Astrocyte (in vitro differentiated cells and primary cell): ENCODE measurements at places on chromosomes 3 and 15. TPM values are rescaled to one million over a fixed set of nuclear protein-coding genes. Genes with fewer than 3 reads are reported as not detected.

- DNase-seq, result peak; percentile 41
Measured at GRCh38 chr3:79729096-79729495, 38.7 kb downstream of the ROBO1 start.

- peak; percentile 43 for DNase-seq
Measured at GRCh38 chr15:37931868-37932267, 2.6 kb upstream of the TMCO5A start.

DNA sequence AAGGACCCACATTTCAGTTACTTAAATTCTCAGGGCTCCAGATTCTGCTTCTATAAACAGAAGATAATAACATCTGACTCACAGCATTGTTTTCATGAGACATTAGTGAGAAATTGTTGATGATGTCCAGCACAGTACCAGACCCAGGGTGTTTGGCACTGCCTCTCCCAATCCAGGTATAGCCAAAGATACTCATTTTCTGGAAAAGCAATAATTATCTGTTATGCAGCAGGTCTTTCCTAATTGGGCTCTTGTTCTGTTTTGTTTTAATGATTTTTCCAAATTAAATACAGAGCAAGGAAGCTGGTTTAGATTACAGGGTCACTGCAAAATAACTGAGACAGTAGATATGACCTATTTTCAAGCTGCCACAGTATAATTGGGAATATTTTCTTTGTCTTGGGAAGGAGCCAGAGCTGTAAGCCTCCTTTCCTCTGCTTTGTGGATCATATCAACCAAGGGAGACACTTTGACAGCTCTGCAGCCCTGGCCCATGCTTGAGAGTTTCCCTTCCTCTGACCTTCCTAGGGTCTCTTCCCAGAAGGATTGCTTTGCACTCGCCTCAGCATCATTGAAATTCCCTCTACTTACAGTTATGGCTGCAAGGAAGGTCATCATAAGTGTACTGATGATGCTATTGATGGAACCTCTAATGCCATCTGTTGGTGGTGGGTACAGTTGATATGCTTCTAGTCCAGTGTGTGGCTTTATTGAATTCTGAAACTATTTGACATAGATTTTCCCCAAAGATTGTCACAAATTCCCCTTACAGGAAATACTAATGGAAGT, 522.4 kb upstream of the ADAMTS9 start:
- DNase-seq, result no peak

GRCh38 chr3:172036541-172037215, 2.7 kb upstream of the FNDC3B start:
- DNase-seq, result no peak

Gene SMAD6
- total RNA-seq, result 2.7 and 4.0 TPM in 2 replicates

DNA sequence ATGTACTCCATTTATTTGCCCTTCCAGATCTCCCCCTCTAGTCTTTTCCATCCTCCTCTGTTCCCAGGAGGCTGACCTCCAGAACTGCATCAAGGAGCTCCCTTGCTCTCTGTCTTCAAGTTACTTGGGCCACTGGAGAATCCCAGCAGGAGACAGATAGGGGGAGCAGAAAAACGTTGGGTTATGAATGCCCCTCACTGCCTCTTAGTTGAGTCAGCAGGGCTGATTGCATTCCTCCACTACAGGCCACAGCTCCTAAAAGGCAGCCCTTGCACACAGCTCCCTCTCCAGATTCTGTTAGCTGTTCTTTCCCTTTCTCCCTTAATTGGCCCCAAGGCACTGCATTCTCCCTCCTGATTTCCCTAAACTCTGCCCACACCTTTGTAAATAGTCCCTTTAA, 12.4 kb upstream of the CEP152 start:
- peak; percentile 41 for DNase-seq

DNA sequence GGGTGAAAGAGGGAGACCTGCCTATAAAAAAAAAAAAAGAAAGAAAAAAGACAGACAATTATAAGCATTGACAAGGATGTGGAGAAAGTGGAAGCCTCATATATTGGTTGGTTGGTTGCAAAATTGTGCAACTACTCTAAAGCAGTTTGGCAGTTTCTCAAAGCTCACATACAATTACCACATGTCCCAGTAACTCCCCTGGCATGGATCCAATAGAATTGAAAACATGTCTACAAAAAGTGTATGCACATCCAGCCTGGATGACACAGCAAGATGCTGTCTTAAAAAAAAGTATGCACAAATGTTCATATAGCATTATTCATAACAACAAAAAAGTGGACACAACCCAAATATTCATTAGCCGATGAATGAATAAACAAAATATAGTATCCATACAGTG, 19.5 kb downstream of the SETMAR start:
- DNase-seq, result peak; percentile 19

DNA sequence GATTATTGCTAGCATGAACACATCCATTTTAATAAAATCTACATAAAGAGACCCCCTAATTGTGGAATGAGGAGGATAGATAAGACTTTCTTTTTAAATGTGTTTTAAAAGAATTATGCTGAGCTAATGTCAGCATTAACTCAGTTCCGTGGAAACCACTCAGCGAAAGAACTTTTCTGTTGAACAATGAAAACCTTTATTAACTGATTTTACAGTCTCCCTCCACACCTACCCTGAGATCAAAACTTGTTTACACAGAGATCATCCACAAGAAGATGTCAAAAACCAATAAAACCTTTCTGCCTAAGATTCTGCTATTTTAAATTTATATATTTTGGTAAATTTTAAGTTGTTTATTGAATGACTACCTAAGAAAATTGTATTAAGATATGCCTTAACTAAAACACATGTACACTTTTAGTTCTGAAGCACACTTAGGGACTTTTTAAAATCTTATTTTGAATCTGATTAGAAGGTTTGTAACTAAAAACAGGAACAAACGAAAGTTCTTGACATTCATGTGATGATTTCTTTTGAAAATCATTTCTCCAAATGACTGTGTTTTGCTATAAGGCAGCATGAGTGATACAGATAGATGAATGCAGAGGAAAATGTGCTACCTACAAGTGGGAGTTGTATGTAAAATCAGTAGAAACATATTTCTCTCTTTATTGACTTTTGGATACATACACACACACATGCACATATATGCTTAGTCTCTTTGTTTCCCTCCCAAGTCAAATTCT, 369.0 kb downstream of the UNC13C start:
- no peak for DNase-seq

DNA sequence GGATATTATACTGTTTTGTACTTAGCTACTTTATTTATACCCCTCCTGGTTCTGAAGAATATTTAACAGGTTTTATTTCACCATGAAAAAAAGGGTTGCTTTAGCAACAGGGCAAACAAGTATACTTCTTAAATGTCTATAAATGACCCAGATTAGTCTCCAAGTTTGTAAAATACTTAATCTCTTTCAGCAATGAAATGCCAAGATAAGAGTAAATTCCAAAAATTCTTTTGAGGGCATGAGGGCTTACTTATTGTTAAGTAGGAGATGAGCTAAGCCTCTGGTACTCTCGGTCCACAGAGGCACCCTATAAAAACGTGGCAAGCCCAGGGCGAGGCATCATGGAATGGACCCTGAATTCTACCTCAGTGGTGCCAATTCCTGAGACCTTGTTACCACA, 264.8 kb upstream of the NSMCE3 start:
- DNase-seq, result peak; percentile 10

Gene AP3B2
- 7.2 and 11.5 TPM in 2 replicates for total RNA-seq

Gene MKRN2OS
- total RNA-seq, result 0.25 TPM in 1 of 2 replicates, not detected in the other

DNA sequence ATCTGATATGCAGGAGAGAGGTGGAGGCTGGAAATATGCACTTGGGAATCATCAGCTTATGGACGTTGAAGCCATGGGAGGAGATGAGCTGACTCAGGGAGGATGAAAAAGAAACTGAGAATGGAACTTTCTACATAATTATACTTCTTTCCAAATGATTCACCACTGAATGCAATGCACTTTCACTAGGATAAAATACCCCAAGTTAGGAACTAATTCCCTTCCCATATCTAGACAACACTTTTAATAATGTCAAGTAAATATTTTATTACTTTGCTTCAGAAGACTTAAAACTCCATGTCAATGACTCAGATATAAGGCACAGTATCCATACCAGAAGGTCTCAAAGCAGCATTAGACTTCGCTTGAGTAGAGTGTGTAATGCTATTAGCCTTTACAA, 24.2 kb downstream of the NPTN start:
- DNase-seq, result peak; percentile 68

Gene ZNF660
- 5.5 and 6.7 TPM in 2 replicates for total RNA-seq

GRCh38 chr3:171481011-171481410, 20.8 kb upstream of the TNIK start:
- DNase-seq, result no peak

GRCh38 chr3:20669184-20669583, 483.2 kb upstream of the SGO1 start:
- peak; percentile 65 for DNase-seq

DNA sequence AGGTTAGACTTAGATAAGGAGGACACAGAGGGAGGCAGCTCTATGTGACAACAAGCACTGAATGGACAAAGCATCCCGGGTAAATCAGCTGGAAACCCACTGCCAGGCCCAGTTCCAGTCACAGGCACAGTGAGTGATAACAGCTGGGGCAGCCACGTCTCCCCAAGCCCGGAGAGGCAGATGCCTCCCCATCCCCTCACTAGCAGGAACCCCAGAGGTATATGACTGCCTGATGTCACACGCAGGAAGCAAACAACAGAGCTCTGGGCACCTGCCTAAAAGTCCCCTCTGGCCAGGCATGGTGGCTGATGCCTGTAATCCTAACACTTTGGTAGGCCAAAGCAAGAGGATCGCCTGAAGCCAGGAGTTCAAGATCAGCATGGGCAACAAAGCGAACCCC, 18.2 kb downstream of the C15orf62 start:
- DNase-seq, result no peak

DNA sequence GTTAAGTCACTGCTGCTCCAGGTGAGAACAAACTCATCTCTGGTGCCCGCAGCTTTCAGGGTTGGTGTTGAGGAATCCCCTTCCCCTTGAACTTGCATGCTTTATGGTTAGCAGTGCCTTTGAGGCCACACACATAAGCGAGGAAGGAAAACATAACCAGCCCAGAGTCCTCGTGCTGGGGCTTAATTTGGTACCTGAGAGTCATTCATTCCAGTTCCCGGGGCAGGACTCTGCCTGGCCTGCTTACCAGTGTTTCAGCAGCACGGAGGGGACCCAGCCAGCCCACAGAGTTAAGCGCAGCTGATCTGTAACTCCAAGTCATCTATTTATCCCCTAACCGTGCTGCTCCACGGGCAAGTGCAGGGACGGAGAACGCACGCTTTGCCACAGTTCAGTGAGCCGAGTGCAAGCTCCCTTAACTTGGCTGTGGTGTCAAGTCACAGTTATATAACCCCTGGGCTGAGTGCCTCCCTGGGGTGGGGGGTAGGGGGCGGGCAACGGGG, 302.3 kb upstream of the ICE2 start:
- DNase-seq, result no peak

Gene C3orf38
- total RNA-seq, result 35.0 and 37.9 TPM in 2 replicates

Gene SLC25A26
- total RNA-seq, result 17.9 TPM in 2 replicates

DNA sequence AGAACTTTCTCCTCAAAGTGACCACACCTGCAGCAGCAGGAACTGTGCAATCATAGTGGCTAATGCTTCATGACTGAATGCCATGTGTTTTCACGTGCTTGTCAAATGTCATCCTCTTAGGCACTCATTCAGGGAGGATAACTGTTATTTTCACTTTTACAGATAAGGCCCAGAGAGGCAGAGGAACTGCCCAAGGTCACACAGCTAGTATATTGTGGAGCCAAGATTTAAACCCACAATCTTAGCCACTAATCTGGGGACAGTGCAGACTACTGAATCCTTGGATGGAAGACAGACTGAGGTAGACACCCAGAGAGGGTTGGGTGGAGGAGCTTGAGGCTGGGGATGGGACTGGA, 9.9 kb upstream of the CLK3 start:
- DNase-seq, result no peak

Gene RASGRP1
- total RNA-seq, result 0.50 and 1.4 TPM in 2 replicates

- DNase-seq, result no peak
Measured at GRCh38 chr3:134563601-134564000, 77.7 kb downstream of the CEP63 start.

DNA sequence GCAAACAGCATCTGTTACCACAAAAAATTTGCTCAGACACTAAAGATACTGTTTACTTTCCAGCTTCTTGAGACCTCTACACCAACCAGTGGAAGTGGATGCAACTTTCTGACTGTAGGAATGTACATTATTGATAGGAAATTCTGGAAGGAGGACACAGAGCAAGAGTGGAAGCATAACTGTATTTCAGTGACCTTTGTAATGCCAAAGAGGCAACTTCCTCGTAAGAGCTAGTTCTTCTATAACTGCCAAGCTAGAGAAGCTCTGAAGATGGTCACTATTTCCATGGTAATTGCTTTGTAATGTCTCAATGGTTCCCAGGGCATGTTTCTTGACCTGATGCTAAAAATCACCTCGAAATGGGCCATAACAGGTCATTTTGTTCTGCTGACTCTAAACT, 96.3 kb upstream of the SLC2A2 start:
- DNase-seq, result no peak

Gene CHRNB4
- not detected in 2 replicates for total RNA-seq

DNA sequence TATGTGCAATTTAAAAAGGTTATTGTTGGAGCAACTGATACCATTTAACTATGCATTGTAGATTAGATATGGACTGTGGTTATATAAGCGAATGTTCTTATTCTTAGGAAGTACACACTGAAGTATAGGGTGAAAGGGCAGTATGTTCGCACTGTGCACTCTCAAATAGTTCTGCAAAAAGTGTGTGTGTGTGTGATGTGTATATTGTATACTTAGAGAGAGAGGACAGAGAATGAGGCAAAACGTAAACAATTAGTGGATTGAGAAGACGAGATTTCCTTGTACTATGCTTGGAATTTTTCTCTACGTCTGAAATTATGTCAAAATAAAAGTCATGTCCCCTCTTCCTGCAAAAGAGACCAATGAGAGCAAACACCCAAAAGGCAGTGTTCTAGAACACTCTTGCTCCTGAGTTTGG, 30.4 kb downstream of the LSM3 start:
- DNase-seq, result peak; percentile 23

DNA sequence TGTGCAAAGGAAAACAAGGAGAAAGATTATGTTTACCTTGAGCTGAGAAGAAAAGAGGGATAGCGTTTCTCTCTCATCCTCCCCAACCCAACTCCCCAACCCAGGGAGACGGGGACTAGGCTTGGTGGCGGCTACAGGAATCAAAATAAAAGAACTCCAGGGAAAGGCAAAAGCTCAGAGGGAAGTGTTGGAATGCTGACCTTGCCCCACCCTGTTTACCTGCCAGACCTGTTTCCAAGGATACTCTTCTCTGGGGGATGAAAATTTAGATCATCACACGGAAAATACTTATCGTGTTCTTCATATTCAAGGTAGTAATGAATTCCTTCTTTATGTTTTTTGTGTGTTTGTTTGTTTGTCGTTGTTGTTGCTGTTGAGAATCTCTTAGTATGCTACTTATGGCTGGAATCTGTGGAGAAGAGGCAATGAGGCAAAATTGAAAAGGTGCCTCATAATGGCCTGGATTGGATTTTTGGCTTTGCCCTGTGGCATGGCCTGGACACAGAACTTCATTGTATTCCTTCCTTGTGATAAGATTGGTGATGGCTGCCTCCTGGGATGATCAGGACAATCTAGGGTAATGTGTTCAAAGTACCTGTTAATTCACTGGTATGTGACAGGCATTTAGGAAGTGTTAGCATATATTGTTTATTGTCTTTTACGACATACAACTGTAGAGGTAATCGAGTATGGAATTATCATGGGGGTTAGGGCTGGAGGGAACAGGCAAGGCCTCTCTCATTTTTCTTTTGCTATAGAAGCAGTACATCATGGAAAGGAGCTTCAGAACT, 11.1 kb upstream of the TPRG1 start:
- no peak for DNase-seq
